Calu3 (cell line): ENCODE measurements at places on chromosomes 4 and X. TPM values are rescaled to one million over a fixed set of nuclear protein-coding genes. Genes with fewer than 3 reads are reported as not detected.

- no peaks in the 10 kb centered on the region for H3K36me3 ChIP-seq
- no peaks in the 10 kb centered on the region for H3K27me3 ChIP-seq
- H3K27ac ChIP-seq = no peak overlapping the region
- no peak for DNase-seq
- no peak overlapping the region for H3K4me3 ChIP-seq
These were observed 201.5 kb upstream of the KLF3 start for GRCh38 chr4:38462367-38463055.

- no peaks in the 10 kb centered on the region for H3K27me3 ChIP-seq
- H3K27ac ChIP-seq = no peak overlapping the region
- no peaks in the 10 kb centered on the region for H3K36me3 ChIP-seq
- no peak overlapping the region for H3K4me3 ChIP-seq
These were observed 21.2 kb downstream of the TRIML1 start for GRCh38 chr4:188160406-188160805.

GRCh38 chrX:22323541-22323940, 50.8 kb downstream of the CBLL2 start:
- H3K4me3 ChIP-seq = no peak overlapping the region
- no peaks in the 10 kb centered on the region for H3K36me3 ChIP-seq
- H3K27ac ChIP-seq = no peak overlapping the region
- H3K4me1 ChIP-seq = no peaks in the 10 kb centered on the region

DNA sequence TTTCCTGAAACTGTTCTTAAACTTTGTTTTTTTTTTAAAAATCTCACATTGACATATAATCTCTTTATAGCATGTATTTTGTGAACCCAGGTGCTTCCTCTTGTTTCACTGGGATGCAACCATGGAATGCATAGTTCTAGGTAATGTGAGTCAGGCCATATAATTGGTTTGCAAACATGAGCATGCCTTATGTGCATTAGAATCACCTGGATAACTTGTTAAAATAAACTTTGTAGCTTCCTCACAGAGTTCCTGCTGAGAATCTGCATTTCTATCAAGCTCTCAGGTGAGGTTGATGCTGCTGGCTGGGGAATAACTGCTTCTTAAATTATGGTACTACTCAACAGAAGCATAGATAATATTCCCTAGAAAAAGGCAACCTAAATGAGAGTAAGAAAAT, 940.3 kb upstream of the LCORL start:
- H3K36me3 ChIP-seq = no peaks in the 10 kb centered on the region
- no peaks in the 10 kb centered on the region for H3K27me3 ChIP-seq
- no peak overlapping the region for H3K27ac ChIP-seq
- H3K4me3 ChIP-seq = no peak overlapping the region

DNA sequence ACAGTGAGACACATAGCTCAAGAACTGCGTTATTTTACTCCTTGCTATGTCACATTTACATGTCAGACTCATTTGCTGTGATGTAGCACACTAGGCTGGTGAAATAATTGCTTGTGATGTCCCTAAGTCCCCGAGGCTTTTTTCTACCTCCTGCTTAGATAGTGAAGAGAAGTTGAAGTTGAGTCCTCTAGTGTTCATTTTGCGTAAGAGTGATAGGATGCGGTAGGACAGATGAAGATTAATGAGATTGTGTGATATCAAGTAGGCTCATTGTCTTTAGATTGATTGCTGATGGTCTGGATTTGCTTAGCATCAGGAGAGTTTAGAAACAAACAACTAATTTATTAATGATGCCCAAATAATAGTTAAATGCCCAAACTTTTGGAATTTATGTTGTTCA, 173.6 kb upstream of the NUDT6 start:
- H3K27me3 ChIP-seq = no peaks in the 10 kb centered on the region
- DNase-seq = no peak
- H3K27ac ChIP-seq = no peak overlapping the region
- peaks cover 9% of the 10 kb centered on the region for H3K4me1 ChIP-seq
- H3K36me3 ChIP-seq = no peaks in the 10 kb centered on the region

- H3K36me3 ChIP-seq = peaks cover 6% of the 10 kb centered on the region
- no peaks in the 10 kb centered on the region for H3K4me1 ChIP-seq
- peaks cover 15% of the 10 kb centered on the region for H3K27me3 ChIP-seq
- peak overlapping the region; percentile 65 for H3K4me3 ChIP-seq
- DNase-seq = no peak
These were observed 504 bp upstream of the PDLIM3 start for GRCh38 chr4:185535612-185536410.

DNA sequence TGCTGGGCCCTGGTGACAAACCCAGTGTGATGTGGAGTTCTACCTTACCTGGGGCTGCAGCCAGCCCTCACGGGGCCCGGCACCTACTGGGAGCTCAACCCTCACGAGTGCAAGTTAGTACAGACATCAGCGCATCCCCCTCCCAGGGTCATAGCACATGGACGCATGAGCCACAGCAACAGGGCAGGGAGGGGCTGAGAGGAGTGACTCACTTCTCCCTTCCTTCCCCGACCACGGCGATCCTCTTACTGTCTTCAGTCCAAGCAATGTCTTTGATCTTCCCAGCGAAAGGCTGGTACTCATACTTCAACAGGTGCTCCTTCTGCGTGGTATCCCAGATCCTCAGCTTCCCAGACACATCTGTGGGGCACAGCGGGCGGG, 17.8 kb downstream of the WDR1 start:
- no peaks in the 10 kb centered on the region for H3K27me3 ChIP-seq
- peaks cover 45% of the 10 kb centered on the region for H3K36me3 ChIP-seq
- H3K4me3 ChIP-seq = no peak overlapping the region
- peaks cover 12% of the 10 kb centered on the region for H3K4me1 ChIP-seq
- H3K27ac ChIP-seq = no peak overlapping the region
- no peak for DNase-seq

DNA sequence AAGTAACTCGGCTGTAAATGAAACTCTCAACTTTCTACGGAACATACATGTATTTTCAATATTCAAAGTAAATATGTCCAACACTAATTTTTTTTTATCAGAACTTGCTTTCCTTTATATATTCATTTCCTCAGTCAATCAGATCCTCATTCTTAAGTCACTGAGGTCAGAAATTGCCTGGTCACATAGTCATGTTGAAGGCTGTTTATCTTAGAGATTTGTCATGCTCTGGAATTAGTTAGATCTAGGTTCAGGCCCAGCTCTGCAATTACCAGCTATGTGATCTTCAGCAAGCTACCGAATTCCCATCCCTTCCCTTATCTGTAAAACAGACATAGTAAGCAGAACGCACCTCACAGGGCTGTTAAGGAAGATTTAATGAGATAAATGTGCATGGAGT, 228.8 kb downstream of the SPCS3 start:
- no peaks in the 10 kb centered on the region for H3K27me3 ChIP-seq
- no peak for DNase-seq
- H3K4me3 ChIP-seq = no peak overlapping the region
- H3K36me3 ChIP-seq = no peaks in the 10 kb centered on the region
- peak overlapping the region; percentile 36 for H3K27ac ChIP-seq
- H3K4me1 ChIP-seq = peaks cover 16% of the 10 kb centered on the region

- no peaks in the 10 kb centered on the region for H3K27me3 ChIP-seq
- H3K4me3 ChIP-seq = no peak overlapping the region
- no peaks in the 10 kb centered on the region for H3K36me3 ChIP-seq
- no peaks in the 10 kb centered on the region for H3K4me1 ChIP-seq
These were observed 289.7 kb downstream of the DKK2 start for GRCh38 chr4:106746451-106746850.

DNA sequence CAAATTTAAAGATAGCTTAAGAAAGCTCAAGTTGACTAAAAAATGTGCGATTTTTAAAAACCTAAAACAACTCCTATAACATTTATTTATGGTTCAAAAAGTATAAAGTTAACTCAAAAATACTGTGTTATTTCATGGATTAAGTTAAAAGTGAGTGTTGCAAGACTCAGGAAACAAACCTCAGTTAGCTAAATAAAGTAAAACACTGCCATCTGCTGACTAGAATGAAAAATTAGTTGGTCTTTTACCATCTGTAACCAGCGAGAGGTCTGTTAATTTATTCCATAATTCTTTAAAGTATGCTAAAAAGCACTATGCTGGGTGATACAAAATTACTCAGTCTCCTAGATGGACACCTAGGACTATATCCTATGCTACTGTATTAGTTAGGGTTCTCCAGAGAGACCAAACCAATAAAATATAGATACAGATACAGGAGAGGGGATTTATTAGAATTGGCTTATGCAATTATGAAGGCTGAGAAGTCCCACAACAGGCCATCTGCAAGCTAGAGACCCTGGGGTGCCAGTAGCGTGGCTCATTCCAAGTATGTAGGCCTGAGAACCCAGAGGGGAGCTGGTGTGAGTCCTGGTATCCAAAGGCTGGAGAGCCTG, 4.9 kb upstream of the WDFY3 start:
- H3K4me1 ChIP-seq = peaks cover 8% of the 10 kb centered on the region
- no peak overlapping the region for H3K27ac ChIP-seq
- H3K27me3 ChIP-seq = no peaks in the 10 kb centered on the region
- no peak for DNase-seq
- H3K36me3 ChIP-seq = peaks cover 10% of the 10 kb centered on the region
- H3K4me3 ChIP-seq = no peak overlapping the region

GRCh38 chr4:157223456-157223855, 2.9 kb downstream of the GRIA2 start:
- no peaks in the 10 kb centered on the region for H3K27me3 ChIP-seq
- no peak overlapping the region for H3K4me3 ChIP-seq
- no peak overlapping the region for H3K27ac ChIP-seq
- DNase-seq = no peak

DNA sequence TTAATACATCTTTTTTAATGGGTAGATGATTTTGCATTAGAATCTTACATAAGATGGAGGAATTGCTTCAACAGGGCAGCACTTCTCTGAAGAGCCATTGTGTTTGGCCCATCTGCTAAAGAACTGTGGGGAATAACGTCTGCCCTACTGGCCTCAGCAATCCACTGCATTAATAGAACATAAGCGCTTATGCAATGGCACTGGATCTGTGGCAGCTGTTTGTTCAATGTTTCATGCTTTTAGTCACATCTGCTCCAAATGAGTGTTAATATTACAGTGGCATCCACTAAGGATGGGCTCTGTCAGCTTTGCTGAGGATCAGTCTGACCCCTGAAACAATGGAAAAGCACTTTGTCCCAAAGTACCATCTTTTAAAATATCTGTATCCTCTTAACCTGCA, 279.0 kb upstream of the GK2 start:
- no peaks in the 10 kb centered on the region for H3K27me3 ChIP-seq
- H3K36me3 ChIP-seq = no peaks in the 10 kb centered on the region
- DNase-seq = no peak

GRCh38 chr4:15451866-15452765, 17.6 kb upstream of the CC2D2A start:
- H3K36me3 ChIP-seq = no peaks in the 10 kb centered on the region
- peaks cover 12% of the 10 kb centered on the region for H3K4me1 ChIP-seq

- no peak overlapping the region for H3K27ac ChIP-seq
- H3K36me3 ChIP-seq = no peaks in the 10 kb centered on the region
- H3K4me1 ChIP-seq = no peaks in the 10 kb centered on the region
- no peaks in the 10 kb centered on the region for H3K27me3 ChIP-seq
- DNase-seq = no peak
These were observed 13.3 kb upstream of the ARHGEF6 start for GRCh38 chrX:136794080-136794479.

GRCh38 chrX:30259927-30260326, 13.0 kb downstream of the MAGEB1 start:
- no peak for DNase-seq
- no peaks in the 10 kb centered on the region for H3K4me1 ChIP-seq
- no peak overlapping the region for H3K27ac ChIP-seq
- no peak overlapping the region for H3K4me3 ChIP-seq
- H3K36me3 ChIP-seq = no peaks in the 10 kb centered on the region
- H3K27me3 ChIP-seq = no peaks in the 10 kb centered on the region

DNA sequence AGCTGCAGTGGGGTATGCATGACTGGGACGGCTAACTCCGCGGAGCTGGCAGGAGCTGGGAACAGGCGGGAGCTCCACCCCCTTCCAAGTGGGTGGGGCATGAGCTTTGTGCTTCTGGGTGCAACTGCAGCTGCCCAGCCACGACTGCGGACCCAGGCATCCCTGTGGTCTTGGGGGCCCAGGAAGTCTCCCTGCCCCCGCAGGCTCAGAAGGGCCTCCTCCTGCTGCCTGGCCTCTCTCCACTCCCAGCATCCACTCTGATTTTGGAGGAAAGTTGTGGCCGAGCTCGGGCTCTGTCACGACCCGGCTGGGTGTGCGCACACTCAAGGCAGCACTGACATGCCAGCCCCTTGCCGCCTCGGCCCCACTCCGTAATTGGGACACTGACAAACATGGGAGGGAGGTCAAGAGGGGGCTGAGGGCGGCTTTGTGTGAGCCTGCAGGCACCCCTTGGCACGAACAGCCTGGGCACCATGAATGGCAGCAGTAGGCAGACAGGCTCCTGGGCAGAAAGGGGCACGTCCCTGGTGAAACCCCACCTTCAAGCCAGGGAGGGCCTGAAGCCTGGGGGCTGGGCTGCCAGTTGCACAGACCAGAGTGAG, 822.6 kb downstream of the GLUD2 start:
- no peak overlapping the region for H3K4me3 ChIP-seq
- H3K4me1 ChIP-seq = no peaks in the 10 kb centered on the region
- DNase-seq = no peak
- no peak overlapping the region for H3K27ac ChIP-seq
- no peaks in the 10 kb centered on the region for H3K27me3 ChIP-seq
- H3K36me3 ChIP-seq = no peaks in the 10 kb centered on the region

GRCh38 chrX:100413229-100413628, 3.2 kb upstream of the PCDH19 start:
- no peak overlapping the region for H3K4me3 ChIP-seq
- H3K27me3 ChIP-seq = peaks cover 39% of the 10 kb centered on the region
- H3K27ac ChIP-seq = no peak overlapping the region
- peak; percentile 38 for DNase-seq

DNA sequence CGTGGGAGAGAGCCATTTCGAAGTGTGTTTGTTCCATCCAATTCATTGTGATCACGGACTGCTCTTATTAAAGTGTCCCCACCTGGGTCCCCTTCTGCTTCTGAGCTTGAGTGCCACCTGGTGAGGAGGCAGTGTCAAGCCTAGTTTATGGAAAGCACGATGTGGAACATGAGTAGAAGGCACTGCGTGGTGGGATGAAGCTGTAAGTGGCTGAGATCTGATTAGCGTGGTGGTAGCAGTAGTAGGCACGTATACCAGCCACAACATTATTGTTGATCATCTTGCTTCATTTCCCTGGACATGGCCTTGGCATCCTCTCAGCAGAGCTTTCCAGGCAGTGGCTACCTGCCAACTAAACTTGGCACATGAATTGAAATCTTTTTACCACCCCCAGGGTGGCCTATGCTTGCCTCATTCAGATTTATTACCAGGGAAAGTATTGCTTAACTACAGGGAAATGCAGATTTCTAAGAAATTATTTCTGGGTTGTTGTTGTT, 46.4 kb downstream of the GPAT3 start:
- no peaks in the 10 kb centered on the region for H3K4me1 ChIP-seq
- H3K36me3 ChIP-seq = no peaks in the 10 kb centered on the region
- H3K27ac ChIP-seq = no peak overlapping the region
- H3K27me3 ChIP-seq = no peaks in the 10 kb centered on the region

PAGE2B gene
- total RNA-seq = not detected in 2 replicates

RENBP gene
- 0.80 and 1.6 TPM in 2 replicates for total RNA-seq

ZFP92 gene
- 0.19 and 0.22 TPM in 2 replicates for total RNA-seq

CTAG2 gene
- total RNA-seq = not detected in 2 replicates

SLC25A5 gene
- total RNA-seq = 396 and 416 TPM in 2 replicates

SFRP2 gene
- total RNA-seq = not detected in 2 replicates

ASMT gene
- total RNA-seq = not detected in 2 replicates

HS3ST1 gene
- total RNA-seq = 80.8 and 86.7 TPM in 2 replicates

FRAS1 gene
- total RNA-seq = 24.1 and 29.4 TPM in 2 replicates
